ENCODE measurements at places on chromosomes 11 and 22.
A peak's percentile ranks its signal among the peaks of the same experiment; 100 is the strongest.

DNA sequence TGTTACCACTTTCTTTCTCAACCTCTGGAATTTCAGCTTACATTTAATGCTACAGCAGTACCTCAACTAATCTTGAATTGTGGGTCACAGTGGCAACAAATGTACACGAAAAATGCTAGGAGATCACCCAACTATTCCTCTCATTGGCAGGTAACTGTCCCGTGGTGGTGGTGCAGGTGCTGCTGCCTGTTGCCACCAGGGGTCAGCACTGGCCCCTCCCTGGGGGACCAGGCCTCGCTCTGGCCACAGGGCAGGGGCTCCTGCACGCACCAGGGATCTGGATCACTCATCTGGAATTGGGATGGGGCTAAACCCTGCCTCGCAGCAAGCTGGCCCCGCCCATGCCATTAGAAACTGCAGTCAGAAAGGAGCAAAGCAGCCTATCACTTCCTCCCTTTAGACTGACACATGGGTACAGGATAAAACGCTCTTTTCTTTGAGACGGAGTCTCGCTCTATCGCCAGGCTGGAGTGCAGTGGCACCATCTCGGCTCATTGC lies 6.9 kb upstream of the POLDIP3 start:
- DNase-seq, result peak; percentile 20

- DNase-seq, result no peak
Measured at GRCh38 chr11:57263351-57263750, 26.3 kb upstream of the APLNR start.

DNA sequence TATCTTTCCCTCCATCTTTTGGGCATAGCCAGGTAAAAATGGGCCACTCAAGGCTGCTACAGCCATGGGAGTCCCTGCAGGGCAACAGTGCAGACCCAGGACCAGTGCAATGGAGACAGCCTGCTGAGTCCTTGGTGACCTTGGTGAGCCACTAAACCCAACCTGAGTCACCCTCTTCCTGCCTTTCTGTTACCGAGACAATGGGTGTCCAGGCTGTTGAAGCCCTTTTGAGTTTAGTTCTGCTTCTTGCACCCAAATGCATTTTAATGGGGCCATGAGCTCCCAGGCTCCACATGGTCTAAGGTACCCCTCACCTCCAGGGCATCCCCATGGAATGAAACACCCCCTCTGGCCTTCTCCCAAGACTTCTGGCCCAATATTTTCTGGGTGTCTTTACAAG lies 874 bp upstream of the PLAAT4 start:
- DNase-seq, result no peak

DNA sequence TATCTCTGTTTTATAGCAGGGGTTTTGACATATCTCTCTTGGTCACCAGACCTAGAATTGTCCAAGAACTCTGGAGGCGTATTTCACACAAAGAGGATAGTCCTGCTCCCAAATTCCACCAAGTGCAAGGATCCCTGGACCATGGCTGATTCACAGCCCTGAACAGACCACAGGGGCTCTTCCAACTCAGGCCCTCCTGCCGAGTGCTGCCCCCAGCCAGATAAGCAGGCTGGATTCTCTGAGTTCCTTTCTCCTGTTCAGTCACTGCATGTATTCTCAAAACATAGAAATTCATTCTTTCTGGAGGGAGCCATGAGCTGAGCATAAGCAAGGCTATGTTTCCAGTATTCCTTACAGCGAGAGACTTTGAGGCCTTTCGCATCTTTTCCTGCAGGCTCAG lies 13.4 kb upstream of the PLEKHB1 start:
- no peak for DNase-seq

DNA sequence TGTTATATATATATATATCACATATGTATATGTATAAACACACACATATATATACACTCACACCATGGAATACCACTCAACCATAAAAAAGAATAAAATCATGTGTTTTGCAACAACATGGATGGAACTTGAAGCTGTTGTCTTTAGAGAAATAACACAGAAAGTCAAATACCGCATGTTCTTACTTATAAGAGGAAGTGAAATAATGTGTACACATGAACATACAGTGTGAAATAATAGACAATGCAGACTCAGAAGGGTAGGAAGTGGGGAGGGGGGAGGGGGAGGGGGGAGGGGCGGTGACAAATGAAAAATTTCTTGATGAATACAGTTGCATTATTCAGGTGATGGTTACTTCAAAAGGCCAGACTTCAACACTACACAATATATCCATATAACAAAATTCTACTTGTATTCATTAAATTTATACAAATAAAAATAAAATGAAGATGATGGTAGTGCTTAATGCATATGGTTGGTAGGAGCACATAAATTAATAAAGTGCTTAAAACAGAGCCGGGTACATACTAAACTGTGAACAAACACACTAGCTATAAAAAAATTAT lies 5.8 kb upstream of the OR5B2 start:
- no peak for DNase-seq
